ENCODE measurements at places on chromosomes 12 and 14.

DNA sequence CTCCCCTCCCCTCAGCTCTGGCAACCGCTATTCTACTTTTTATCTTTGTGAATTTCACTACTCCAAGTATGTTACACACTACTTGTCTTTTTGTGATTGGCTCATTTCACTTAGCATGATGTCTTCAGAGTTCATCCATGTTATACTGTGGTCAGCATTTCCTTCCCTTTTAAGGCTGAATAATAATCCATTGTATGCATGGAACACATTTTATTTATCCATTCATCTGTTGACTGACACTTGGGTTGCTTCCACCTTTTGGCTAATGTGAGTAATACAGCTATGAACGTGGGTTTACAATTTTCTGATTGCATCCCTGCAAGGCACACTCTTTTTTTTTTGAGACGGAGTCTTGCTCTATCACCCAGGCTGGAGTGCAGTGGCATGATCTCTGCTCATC lies 53.0 kb upstream of the FUT8 start:
- no peak for DNase-seq

- no peak for DNase-seq
These were observed 23.2 kb upstream of the APOF start for GRCh38 chr12:56385873-56386272.

DNA sequence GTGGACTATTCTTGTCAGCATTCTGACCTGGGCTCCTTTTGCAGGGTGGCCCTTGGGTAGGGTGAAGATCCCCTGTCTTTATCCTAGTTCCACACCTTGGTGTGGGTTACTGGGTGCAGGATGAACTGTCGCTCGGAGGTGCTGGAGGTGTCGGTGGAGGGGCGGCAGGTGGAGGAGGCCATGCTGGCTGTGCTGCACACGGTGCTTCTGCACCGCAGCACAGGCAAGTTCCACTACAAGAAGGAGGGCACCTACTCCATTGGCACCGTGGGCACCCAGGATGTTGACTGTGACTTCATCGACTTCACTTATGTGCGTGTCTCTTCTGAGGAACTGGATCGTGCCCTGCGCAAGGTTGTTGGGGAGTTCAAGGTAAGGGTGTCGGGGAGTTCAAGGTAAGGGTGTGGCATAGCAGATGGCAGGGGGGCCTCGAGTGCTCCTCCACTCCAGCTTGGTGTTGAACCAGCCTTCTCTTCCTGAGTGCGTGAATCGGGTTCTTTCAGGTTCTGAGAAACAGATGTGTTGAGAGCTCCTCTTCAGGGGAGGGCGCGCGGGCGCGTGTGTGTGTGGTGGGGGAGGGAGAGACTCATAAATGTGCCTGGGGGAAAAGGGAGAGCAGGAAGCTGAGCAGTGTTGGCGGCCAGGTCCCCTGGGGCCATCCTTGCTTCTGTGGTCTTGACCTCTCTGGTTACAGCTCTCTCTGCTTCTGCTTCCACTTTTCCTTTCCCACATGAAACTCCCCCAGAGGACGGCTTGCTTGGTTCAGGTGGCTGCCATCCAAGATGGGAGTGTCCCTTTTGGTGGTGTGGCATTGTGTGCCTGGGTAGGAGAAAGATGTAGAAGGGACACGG lies 4.0 kb downstream of the ATG101 start:
- DNase-seq: no peak

DNA sequence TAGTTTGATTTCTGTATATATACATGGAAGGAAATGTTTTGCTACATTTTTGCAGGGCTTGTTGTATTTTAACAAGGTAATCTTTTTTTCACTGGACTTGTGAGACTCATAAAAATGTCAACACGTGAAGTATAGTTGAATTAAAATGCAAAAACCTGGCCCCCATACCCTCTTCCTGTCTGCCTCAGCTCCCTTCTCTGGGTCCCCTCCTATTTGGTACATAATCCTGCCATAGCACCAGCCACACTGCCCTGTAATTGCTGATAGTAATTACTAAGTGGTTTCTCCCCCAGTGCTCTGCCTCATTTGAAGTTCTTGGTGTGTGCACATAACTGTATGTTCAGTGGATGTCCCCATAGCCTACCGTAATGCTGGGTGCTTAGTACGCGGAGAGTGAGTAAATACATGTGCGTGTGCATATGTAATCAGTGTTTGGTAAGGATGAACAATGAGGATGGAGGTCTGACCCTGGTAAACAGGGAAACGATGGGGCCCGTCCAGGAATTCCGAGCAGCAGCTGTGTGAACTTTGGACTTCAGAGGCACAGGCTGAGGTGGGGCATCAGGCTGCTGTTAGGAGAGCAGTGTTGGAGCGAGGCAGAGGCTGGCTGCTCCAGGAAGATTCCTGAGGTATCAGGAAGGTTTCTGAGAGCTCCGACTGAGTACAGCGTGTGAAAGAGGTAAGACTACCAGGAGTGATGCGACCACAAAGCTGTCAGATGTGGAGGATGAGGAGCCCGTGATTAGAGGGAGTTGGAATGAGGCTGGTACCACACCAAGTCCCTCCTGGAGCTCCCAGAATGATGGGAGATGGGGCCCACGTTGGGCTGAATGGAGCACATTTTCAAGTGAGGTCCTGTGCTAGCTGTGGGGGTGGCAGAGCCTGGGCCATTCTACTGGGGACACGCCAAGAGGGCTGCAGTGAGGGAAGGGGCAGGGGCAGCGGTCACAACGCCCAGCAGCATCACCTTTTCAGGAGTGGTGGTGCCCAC lies 106.8 kb downstream of the PELI2 start:
- DNase-seq: no peak

DNA sequence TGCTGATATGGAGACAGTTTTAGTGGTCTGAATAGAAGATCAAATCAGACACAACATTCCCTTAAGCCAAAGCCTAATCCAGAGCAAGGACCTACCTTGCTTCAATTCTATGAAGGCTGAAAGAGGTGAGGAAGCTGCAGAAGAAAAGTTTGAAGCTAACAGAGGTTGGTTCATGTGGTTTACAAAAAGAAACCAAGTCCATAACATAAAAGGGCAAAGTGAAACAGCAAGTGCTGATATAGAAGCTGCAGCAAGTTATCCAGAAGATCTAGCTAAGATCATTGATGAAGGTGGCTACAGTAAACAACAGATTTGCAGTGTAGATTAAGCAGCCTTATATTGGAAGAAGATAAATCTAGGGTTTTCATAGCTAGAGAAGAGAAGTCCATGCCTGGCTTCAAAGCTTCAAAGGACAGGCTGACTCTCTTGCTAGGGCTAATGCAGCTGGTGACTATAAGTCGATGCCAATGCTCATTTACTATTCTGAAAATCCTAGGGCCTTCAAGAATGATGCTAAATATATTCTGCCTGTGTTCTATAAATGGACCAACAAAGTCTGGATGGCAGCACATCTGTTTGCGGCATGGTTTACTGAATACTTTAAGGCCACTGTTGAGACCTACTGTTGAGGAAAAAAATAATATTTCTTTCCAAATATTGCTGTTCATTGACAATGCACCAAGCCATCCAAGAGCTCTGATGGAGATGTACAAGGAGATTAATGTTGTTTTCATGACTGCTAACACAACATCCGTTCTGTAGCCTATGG lies 361.0 kb downstream of the DPF3 start:
- DNase-seq: no peak

DNA sequence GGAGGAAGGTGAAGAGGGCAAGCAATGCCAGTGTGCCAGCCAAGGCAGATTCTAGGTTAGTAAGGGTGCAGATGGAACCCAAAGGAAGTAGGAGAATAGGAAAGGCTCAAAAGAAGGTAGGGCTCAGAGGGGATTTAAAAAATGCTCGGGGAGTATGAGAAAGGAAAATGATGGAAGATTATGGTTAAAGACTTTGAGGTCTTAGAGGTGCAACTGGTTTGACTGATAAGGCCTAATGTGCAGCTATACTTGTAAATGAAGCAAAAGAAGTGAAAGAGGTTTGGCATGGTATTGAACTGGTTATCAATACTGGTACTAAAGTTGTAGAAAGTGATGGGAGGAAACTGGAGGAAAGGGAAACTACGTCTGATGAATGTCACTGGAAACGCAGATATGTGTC lies 94.7 kb downstream of the RPS6KA5 start:
- no peak for DNase-seq

- DNase-seq: no peak
These were observed 68.3 kb downstream of the FOXN3 start for GRCh38 chr14:89348722-89349121.

GRCh38 chr12:116159593-116160200 lies 117.8 kb downstream of the MED13L start:
- no peak for DNase-seq

DNA sequence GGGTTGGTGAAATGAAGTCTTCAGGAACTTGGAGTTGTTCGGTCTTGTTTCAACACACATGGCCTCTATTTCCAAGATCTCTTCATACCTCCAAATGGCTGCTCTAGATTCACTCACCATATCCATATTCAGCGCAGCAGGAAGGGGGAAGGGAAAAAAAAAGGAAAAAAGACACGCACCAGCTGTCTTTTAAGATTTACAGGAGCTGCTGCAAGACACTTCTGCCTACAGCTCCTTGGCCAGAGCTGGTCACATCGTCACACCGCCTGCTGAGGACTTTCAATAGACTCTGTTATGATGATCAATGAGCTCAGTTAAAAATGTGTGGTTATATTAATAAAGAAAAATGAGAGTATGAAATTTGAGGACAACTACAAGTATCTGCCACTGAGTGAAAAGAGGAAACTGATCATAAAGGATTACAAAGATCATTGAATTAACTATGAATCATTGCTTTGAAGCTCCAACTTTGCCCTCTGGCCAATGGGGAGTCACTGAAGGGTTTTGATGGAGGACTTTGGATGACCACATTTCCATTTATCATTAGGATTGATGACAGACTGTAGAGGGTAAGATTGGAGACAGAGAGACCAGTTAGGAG lies 182.1 kb upstream of the HMGA2 start:
- no peak for DNase-seq

- DNase-seq: no peak
These were observed 7.2 kb downstream of the KLHL33 start for GRCh38 chr14:20428802-20429201.

DNA sequence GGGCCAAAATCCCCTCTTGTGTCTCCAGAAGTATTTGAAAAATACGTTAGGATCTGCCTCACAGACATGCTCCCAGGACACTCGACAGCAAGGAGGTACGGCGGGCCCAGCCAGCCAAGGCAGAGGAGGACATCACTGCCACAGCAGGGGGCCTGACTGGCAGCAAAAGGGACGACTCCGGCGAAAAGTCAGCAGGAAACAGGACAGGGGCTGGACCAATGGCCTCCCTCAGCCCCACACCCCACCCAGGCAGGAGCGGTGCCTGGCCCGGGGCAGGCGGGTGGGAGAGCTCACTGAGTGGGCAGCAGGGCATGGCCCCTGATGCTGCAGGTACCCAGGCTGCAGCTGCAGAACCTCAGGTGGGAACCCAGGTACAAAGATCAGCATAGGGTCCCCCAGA lies 17.8 kb downstream of the BRF1 start:
- no peak for DNase-seq

All from substantia nigra (tissue), 51 donors.